NCI-H69 (cell line): ENCODE measurements at places on chromosomes 5 and 9.
A peak's percentile ranks its signal among the peaks of the same experiment; 100 is the strongest.

DNA sequence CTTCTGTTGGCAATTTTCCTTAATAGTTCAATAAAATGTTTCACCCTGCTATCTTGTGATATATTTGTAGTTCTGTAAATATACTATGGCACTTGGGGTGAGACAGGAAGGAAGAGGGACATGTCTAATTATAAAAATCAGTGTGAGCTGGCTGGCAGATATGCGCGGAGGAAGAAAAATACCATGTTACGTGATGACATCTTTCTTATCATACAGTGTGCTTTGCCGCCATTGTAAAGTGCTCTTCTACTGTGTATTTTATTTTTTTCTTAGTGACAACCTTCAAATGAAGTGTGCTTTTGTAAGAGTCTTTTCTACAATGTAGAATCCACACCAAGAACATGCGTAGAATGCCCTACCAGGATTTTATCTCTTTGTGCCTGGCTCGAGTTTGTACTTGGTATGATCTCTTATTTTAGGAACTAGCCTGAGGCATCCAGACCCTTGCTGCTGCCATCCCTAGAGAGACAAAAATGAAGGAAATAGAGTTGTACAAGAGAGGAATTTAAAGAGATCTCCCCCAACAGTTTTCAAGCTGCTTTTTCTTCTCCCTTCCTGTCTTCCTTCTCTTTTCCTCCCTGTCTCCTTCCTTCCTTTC lies 46.7 kb upstream of the RIOK2 start:
- DNase-seq: peak; percentile 36

DNA sequence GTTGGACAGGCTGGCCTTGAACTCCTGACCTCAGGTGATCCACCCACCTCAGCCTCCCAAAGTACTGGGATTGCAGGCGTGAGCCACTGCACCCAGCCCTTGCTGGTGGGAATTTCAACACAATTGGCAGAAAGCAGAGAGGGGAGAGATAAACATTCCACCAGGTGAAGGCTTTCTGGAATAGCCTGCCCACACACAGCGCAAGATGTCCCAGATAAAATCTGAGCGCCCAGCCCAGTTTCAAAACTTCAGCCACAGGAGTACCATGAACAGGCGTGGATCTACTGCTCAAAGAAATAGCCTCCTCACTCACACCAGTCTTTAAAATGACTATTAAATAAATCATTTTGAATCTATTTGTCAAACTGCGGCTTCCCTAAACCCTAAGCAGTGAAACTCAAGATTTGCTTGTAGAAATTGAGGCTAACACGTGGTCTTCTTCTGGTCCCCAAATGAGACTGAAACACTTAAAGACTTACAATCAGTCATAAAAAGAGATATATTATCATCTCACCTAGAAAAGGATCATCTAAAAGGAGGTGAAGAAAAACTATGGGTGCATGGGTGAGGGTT lies 34.7 kb downstream of the CAPSL start:
- DNase-seq: no peak

GRCh38 chr5:141694479-141694878 lies 12.4 kb upstream of the ARAP3 start:
- peak; percentile 76 for DNase-seq

DNA sequence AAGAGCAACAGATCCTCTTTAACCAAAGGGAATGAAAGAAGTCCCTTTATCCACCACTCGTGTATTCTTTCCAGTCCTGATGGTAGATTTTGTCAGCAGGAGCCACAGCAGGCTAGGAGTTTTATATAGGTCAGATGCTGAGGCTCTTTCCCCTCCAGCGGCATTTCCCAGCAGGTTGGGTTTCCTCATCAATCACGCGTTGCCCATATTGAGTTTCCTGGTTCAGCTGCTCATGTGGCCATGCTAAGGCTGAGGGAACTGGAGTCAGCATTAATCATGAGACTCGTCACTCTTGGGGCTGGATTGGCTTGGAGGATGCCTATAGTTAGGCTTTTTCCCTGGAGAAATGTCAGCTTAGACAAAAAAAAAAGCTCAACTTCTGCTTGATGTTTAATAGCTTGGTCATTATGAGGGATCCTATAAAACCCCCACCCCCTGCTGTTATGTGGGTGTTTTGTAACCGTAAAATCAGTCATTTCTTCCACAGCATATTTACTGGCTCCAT lies 193.4 kb upstream of the GAS1 start:
- DNase-seq: no peak

DNA sequence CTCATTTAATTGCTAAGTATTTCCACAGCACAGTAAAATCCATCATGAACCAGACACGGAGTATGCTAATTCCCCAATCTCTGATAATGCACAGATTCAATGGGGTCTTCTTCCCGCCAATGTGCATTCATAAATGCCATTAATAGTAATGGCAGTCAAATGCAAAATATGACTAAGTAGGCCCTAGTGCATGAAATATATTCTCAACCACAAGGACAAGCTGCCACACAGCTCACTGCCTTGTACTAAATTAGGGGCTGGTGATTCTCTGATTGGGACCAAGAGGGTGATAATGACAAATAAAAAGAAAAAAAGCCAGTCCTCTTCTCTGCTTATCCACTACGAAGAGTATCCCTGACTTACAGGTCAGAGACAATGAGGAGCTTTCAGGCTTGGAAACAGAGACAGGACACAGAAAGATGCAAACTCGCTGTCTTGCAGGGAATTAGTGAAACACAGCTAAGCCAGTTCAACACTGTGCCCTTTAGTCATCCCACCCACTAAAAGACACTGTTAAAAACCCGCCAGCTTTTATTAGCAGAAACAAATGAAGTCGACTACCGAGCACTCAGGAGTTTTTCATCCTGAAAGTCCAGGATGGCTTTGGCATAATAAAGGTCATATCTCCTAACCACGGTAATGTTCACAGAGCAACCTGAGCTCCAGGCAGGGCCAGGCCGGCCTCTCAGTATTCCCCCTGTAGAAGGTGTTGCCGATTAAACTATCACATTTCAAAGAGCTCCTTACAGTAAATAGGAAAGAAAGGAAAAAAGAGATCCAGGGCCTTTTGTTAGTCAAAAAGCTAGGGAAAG lies 148.1 kb downstream of the EBF1 start:
- no peak for DNase-seq

GRCh38 chr5:147483188-147483790 lies 26.6 kb downstream of the DPYSL3 start:
- DNase-seq: peak; percentile 99

- no peak for DNase-seq
These were observed 115.6 kb upstream of the IRX4 start for GRCh38 chr5:1998348-1998669.

- peak; percentile 89 for DNase-seq
These were observed 104.5 kb upstream of the NFIB start for GRCh38 chr9:14418301-14418940.

DNA sequence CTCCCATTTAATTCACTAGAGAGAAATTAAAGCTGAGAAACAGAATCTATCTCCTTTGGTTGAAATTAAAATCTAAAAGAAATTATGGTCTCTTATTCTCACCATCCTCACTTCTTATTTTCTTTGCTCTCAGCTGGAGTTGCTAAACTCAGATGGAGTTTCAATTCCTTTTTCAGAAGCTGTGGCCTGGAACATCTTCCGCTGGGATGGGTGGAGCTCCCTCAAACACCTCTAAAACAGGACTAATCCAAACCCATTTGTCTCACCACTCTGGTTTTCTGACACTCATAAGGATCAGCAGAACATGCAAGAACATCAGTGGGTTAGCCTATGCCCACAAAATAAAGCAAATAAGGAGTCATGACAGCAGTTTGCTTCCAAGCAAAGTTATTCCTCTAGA lies 39.6 kb upstream of the CEP78 start:
- no peak for DNase-seq

DNA sequence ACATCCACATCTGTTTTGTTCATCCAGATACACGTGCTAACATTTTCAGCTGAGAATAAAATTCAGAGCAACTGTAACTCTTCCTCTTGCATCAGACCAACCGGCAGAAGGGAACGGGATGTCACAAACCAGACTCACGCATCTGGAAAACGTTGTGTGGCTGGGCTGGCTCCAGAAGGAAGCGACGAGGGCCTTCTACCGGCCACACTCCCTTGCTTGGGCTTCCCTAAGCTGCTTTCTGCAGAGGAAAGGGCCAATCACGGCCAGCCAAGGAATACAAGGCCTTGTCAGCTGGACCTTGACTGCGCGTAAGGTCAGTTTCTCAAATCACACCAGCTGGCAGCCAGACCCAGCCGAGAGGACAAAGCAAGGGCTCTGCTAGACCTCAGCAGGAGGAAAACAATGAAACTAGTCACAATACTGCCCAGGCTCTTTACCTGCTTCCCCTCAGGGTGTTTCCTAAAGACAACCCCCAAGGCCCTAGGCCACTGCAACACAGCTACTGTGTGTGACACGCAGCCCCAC lies 106.1 kb downstream of the THBS4 start:
- peak; percentile 68 for DNase-seq

- DNase-seq: no peak
These were observed 74.8 kb downstream of the MEF2C start for GRCh38 chr5:88808153-88808552.

GRCh38 chr5:39254671-39255070 lies 35.3 kb upstream of the FYB1 start:
- DNase-seq: no peak

GRCh38 chr5:42721484-42721883 lies 35.1 kb upstream of the CCDC152 start:
- no peak for DNase-seq

- DNase-seq: no peak
These were observed 1.8 kb downstream of the PRR7 start for GRCh38 chr5:177448244-177448950.

- DNase-seq: peak; percentile 85
These were observed 4.0 kb downstream of the CXXC5 start for GRCh38 chr5:139651853-139652787.

- DNase-seq: no peak
These were observed 84.2 kb downstream of the ADGRV1 start for GRCh38 chr5:90642706-90643229.

DNA sequence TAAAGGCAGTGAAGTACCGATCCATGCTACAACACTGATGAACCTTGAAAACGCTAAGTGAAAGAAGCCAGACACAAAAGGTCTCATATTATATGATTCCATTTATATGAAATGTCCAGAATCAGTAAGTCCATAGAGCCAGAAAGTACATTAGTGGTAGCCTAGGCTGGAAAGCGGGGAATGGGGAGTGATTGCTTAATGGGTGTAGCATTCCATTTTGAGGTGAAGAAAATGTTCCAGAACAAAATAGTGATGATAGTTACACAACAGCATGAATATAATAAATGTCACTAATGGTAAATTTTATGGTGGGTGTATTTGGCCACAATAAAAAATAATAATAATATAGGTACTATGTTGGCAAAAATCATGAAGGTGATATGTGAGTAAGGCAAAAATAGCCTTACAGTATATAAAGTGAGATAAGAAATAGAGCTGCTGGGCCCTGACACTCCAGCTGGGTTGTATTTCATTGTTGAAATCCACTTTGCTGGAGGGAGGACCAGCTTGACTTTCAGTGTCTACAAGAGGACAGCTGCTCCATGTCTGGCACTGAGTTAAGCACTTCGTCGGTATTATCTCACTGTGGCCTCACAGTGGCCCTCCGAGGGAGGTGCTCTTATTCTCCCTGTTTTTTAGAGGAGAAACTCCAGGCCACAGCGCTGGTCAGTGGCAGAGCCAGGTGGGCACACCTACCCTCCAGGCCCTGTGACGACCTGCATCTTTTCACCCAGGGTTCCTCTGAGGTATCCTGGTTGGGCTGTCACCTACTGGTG lies 22.4 kb upstream of the ANGPTL2 start:
- peak; percentile 61 for DNase-seq

DNA sequence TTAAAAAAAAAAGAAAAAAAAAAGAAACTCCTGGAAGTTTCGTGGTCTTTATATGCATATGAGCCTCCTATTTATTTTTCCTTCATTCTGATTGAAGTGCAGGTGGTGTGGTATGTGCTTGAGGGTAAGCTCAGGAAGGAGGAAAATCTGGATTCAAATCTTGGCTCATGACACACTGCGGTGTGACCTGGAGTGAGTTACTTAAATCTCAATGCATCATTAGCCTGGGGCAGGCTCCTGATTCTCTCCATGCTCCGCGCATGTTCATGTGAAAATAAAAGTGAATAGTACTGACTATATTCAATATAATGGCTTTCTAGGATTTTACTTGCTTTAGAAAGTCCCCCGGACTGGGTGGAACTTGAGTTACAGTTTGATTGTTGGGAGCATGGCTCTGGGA lies 35.6 kb downstream of the PTTG1 start:
- DNase-seq: no peak

GRCh38 chr9:101220341-101220740 lies 164.5 kb downstream of the BAAT start:
- DNase-seq: no peak
